Stimulated activated CD8-positive, alpha-beta memory T cell treated with anti-CD3 and anti-CD28 coated beads, Interleukin-4, amount 100 ng/mL, for 1 hour (primary cell): ENCODE measurements at places on chromosomes 2 and 18.

GRCh38 chr18:63253428-63254372 lies 65.9 kb downstream of the BCL2 start:
- no peak for DNase-seq

DNA sequence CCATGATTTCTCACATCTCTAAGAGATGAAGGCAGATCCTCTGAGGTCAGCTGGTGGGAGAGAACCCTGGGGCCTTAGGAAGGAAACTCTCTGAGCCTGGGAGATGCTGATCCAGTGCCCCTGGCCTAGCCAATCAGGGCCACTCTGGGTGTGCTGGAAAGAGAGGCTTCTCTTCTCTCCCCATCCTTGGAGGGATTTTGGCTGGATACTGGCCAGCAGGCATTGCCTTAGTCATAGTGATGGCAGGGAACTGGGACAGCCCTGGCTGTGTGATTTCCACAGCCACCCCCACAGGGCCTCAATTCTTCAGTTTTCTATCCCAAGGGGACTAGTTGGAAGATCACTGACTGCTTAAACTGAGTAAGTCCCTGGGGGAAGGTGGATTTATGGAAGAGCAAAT lies 26.6 kb upstream of the PLB1 start:
- DNase-seq = no peak

- DNase-seq = no peak
Measured at GRCh38 chr2:130829015-130829414, 7.7 kb upstream of the ARHGEF4 start.

DNA sequence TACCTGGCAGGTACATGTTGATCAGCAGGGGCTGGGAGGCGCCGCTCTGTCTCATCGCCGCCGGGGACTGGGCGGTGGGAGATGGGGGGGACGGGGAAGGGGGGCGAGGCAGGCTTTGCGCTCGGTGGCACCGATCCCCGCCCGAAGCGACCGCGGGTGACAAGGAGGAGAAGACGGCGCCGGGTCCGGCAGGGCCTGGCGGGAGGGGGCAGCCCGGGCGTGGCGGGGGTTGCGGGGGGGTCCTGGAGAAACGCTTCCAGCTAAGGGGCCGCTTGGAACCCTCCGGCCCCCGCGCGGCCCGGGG lies at the start of gene FEV:
Gene FEV, minus strand, starts transcription at position 164 of the 304 bp plus-strand sequence. Its CDS starts 109 bp downstream, at position 55.
- DNase-seq = no peak

GRCh38 chr2:156445296-156446220 lies 9.4 kb downstream of the GPD2 start:
- no peak for DNase-seq

- no peak for DNase-seq
Measured at GRCh38 chr2:98894331-98895000, 41.6 kb downstream of the CRACDL start.

GRCh38 chr2:241598061-241598460 lies 38.9 kb downstream of the THAP4 start:
- no peak for DNase-seq

DNA sequence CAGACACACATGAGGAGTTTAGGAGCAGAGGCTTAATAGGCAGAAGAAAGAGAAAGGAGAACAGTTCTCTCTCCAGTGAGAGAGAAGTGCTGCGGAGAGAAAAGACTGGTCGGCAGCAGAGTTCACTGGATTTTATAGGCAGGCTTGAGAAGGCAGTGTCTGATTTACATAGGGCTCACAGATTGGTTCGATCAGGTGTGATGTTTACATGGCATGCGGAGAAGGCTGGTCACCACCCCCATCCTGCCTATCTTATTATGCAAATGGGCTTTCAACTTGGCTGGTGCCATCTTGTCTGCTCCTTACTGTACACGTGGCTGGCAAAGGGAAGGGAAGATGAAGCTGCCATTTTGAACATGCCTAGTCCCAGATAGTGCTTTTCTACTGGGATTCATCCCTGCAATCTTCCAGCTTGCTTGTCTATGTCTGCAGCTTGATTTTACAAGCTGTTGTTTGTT lies 113.4 kb downstream of the AP1S3 start:
- DNase-seq = no peak

GRCh38 chr18:46097431-46097800 lies 680 bp downstream of the ATP5F1A start:
- DNase-seq = no peak

GRCh38 chr2:13537771-13538349 lies 821.1 kb downstream of the TRIB2 start:
- no peak for DNase-seq

DNA sequence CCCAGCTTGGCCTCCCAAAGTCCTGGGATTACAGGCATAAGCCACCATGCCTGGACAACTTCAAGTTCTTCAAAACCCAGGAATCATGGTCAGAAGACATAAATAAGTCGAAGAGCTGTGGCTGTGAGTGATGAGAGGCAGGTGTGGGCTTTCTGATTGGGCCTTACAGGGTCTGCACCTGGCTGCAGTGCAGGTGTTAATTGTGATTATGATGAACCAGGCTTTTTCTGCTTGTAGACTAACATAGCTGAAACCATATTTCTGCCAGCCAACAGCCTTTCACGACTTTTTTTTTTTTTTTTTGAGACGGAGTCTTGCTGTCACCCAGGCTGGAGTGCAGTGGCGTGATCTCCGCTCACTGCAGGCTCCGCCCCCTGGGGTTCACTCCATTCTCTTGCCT lies 14.9 kb upstream of the DTNB start:
- no peak for DNase-seq

- no peak for DNase-seq
Measured at GRCh38 chr2:167331636-167332232, 443.5 kb downstream of the XIRP2 start.

- DNase-seq = no peak
Measured at GRCh38 chr18:71837547-71837946, 706.6 kb downstream of the CBLN2 start.

- DNase-seq = no peak
Measured at GRCh38 chr2:239261356-239261755, 139.5 kb downstream of the HDAC4 start.

DNA sequence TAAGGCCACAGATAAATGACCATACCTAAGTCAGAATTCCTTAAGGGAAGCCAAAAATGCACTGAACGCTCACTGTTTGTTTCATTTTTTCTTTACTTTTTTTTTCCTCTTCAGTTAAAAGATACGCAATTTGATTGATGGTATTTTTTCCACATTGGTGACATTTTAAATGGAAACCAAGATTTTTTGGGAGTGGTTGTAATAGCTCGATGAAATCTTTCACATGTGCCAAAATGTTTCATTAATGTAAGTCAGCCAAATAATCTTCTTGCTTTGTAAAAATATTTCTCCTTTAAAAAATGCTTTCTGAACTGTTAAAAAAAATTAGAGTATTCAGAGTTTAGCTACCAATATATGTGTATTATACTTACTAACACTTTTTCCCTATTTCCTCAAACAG lies 339.8 kb downstream of the ZEB2 start:
- DNase-seq = no peak

GRCh38 chr2:99635710-99636109 lies 145.9 kb upstream of the REV1 start:
- DNase-seq = no peak

GRCh38 chr2:132465917-132466316 lies 49.3 kb downstream of the GPR39 start:
- DNase-seq = no peak

DNA sequence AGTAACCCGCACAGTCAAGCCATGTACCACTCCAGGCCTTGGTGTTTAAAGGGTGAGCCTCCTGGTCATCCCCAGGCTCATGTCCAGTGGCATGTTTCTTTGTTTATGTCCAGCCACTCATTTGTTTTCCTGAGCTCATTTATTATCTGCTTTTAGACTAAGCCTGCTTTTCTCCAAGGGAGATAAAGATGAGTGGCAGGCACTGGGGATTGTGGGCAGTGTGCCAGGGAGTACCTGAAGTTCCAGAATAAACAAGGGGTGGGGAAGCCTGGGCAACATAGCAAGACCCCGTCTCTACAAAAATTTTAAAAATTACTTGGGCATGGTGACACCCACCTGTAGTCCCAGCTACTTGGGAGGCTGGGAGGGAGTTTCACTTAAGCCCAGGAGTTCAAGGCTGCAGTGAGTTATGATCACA lies 1.9 kb downstream of the ANXA4 start:
- no peak for DNase-seq

- no peak for DNase-seq
Measured at GRCh38 chr18:57131782-57132181, 15.1 kb upstream of the BOD1L2 start.

- DNase-seq = no peak
Measured at GRCh38 chr18:11981543-11982366, 448 bp downstream of the IMPA2 start.

GRCh38 chr18:42640160-42640559 lies 475.3 kb downstream of the RIT2 start:
- DNase-seq = no peak

GRCh38 chr2:595831-596592 lies 81.2 kb downstream of the TMEM18 start:
- no peak for DNase-seq

DNA sequence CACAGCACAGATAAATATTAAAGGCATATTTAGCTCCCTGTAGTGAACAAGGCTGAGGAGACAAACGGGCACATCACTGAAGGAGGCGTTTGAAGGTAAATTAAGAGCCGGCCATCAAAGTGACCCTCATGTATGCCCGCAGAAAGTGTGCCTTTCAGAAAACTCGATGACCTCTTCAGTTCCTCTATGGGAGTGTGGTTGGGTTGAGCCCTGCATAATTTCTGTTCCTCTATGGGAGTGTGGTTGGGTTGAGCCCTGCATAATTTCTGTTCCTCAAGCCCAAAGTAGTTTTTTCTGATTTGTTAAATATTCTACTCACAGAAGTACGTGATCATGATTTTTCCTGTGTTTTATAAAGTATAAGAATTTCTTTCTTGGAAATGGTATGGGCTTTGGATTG lies 568.5 kb downstream of the TSN start:
- no peak for DNase-seq

- no peak for DNase-seq
Measured at GRCh38 chr2:131557558-131558321, 30.1 kb downstream of the CCDC74A start.

DNA sequence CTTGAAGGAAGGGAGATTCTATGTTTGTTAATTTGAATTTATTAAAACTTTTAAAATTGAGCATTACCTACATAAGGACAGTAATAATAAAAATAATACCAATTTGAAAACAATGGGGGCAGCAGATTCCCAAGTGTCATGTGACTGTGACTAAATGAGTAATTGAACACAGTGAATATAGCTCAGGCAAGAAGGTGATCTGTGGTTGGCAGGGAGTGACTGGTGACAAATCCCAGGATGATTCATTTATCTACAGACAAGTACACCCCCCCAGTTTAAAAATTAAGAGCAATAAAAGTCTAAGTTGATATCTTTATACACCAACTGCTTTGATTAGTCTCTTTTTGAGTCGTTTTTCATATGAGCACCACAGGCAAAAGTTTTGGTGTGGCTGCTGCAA lies 299.5 kb downstream of the ARHGAP15 start:
- DNase-seq = no peak

GRCh38 chr18:56574861-56575260 lies 63.5 kb downstream of the TXNL1 start:
- DNase-seq = no peak

DNA sequence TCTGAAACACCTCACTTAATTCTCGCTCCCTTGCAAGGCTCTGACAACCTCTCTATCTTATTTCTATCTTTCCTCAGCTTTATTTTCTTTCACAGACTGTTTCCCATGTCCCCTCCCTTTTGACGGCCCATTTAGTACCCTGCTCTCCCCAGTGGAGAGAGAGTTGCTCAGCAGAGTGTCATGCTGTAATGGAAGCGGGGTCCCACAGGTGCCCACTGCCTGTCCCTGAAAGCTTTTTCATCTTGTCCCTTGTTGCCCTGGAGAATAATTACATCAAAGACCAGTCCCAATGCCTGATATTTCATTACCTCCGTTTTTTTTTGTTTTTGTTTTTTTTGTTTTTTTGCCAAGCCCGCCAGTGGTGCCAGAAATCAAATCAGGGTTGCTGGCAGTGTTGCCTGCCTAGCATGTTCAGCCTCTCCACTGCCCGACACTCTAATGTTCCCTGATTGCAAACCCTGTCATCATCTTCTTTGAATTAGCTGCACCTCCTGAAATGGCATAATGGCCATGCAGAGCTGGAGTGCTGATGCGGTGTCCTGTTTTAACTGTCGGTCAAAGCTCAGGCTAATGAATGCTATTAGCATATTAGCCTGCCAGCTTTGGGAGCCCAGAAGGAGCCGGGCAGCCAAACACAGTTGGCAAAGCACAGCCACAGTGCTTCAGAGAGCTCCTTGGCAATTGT lies 71.2 kb upstream of the CAVIN2 start:
- DNase-seq = no peak

DNA sequence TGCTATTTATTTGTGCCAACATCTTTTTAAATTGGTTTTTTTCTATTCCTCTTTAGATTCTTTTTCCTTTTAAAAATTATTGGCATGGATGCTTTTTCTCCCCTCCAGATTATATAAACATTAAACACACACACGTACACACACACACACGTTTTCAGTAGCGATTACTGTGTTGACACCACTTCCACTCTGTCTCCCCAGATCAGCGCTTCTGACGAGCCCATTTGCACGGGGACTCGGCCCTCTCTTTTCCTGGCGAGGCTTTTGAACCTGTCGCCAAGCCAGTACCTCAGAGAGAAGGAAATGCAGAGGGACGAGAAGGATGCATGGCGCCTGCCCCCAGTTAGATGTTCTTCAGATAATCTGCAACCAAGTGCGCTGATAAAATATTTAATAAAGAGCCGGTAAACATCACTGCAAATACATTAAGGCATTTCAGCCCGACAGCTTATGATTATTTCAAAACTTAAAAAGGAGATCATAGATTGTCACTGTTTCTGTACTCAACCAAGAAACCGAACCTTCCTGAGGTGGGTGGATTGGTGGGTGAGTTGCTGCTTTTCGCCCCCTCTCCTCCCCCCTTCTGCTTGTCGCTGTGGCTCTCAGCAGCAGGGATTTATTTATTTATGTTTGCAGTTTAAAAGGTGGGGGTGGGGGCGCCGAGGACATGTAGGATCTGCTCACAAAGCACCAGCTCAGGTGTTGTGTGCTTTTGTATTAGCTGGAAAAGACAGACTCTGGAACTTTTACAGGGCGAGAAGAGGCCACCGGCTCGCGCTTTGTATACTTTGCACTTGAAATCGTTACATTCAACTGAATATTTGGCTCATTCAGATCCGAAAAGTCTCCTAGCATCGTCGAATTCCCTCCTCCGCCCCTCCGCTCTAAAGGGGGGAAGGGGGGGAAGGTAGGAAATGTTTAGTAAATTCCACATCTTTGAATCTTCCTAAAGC lies 787 bp upstream of the TBR1 start:
- no peak for DNase-seq

GRCh38 chr2:181847198-181847556 lies 44.4 kb upstream of the ITPRID2 start:
- no peak for DNase-seq

DNA sequence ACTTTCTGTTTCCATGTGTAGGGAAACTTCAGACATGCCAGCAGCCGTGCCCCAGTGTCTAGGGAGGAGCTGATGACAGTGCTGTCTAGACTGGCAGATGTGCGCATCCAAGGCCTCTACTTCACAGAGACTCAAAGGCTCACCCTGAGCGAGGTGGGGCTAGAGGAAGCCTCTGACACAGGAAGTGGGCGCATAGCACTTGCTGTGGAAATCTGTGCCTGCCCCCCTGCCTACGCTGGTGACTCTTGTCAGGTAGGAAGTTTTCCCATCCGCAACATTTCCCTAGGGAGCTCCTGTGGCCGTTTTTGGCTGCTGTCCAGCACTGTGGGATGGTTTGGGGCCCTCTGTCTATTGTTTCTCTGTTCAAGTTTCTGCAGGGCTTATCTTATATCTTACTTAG lies 143.1 kb upstream of the TTC39C start:
- DNase-seq = peak; percentile 54
